ENCODE measurements at places on chromosomes 6 and 20.

DNA sequence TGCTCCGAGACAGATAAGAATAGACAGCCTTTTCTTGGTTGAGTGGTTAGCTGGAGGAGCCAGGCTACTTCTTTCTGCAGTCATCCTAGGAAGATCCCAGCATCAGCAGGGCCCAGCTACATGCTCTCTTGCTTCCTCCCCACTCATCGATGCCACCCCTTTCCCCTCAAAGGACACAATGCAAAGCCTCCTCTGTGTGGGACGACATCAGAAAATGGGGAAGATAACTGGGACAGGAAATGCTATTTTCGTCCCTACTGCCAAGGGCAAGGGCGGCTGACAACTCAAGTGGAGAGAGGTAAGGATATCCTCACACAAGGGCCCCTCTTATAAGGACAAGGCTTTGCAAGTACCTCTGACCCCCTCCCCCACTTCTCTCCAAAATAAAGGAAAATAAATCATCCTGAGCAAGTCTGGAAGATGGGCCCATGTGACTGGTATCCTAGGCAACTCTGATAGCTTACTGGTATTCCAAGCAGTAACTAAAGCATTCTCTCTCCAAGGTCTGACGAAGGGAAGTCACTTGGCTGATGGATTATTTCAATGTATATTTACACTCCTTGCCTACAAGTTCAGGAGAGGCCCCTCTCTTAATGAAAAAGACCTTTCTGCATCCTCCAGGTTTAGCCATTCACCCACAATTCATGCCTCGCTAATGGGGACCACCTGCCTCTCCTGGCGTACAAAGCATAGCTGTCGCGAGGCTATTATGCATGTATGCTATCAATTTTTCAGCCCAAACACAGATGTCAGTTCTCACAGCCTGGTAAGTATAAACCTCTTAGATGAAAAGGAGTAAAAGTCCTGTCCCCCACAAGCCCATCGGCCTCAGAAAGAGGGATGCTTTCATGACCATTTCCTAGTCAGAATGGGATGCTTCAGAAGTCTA, 11.3 kb downstream of the ELMO2 start:
- DNase-seq: no peak

- no peak for DNase-seq
These were observed 63.9 kb downstream of the JARID2 start for GRCh38 chr6:15309611-15310283.

DNA sequence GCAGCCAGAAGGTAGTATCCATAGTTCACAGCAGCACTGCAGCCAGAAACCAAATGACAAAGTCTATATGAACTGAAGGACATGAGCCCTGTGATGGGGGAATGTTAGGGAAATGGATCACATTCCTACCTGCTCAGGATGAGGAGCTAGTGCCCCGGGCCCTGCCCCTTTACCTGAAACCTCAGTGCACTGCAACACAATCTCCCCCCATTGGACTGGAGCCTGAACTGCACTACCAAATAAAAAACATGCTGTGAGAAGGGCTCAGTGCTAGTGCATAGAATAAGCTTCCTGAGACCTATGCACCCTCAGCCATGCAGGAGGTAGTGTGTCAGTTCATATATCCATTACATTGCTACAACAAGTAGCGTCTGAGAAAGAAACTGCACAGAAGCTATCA, 477.8 kb downstream of the HACE1 start:
- no peak for DNase-seq

GRCh38 chr6:148388521-148388920, 45.9 kb downstream of the SASH1 start:
- no peak for DNase-seq

DNA sequence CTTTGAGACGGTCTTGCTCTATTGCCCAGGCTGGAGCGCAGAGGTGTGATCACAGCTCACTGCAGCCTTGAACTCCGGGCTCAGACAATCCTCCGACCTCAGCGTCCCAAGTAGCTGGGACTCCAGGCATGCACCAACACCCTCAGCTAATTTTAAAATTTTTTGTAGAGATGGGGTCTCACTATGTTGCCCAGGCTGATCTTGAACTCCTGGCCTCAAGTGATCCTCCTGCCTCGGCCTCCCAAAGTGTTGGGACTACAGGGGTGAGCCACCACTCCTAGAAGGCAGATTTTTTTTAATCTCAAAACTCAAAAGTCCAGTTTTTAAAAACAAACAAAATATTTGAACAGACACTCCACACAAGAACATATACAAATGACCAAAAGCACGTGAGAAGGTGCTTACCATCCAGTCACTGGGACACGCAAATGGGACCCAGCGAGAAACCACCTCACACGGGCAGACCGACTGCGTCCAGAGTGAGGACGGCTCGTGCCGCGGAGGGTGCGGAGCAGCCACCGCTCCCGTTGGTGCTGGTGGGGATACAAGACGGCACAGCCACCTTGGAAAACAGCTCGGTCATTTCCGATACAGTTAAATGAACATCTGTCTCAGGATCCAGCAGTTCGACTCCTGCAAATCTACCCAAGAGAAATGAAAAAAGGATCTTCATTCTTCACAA, 8.5 kb upstream of the HELZ2 start:
- DNase-seq: no peak

- no peak for DNase-seq
These were observed 453.4 kb upstream of the SPTLC3 start for GRCh38 chr20:12555369-12555768.

GRCh38 chr6:61950811-61951210, 335.2 kb downstream of the KHDRBS2 start:
- DNase-seq: no peak
